ENCODE measurements at places on chromosomes 12 and 14.

DNA sequence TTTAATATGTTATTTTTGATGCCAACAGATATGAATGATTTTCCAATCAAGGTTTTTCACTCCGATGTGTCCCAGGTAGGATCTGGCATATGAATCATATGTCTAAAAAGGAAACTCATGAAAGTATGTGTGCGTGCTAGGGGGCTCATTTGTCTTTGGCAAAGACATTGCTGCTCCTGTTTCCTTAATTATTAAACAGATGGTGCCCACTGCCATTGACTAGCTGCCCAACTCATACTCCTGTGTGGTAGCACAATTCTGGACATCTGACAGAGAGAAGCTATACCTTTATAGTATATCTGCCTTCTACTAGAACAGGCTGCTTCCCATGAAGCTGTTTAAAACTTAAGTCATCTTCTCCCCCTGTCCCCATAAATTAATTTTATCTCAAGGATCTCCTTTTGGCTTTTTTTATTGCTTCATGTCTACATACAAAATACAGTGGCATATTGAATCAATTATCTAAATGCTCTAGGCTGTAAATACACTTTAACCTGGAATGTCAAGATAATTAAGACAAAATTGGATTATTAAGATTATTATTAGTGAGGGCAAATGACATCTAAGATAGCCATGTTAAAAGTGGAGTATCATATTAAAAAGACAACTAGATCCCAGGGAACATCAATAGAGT is 1.4 kb upstream of the PDE3A start:
- DNase-seq: no peak

- no peak for DNase-seq
These were observed 34.2 kb upstream of the MAP1LC3B2 start for GRCh38 chr12:116524964-116525379.

GRCh38 chr12:4221258-4221620 is 52.3 kb upstream of the CCND2 start:
- DNase-seq: no peak

GRCh38 chr14:56129092-56129491 is 10.9 kb downstream of the PELI2 start:
- DNase-seq: no peak

DNA sequence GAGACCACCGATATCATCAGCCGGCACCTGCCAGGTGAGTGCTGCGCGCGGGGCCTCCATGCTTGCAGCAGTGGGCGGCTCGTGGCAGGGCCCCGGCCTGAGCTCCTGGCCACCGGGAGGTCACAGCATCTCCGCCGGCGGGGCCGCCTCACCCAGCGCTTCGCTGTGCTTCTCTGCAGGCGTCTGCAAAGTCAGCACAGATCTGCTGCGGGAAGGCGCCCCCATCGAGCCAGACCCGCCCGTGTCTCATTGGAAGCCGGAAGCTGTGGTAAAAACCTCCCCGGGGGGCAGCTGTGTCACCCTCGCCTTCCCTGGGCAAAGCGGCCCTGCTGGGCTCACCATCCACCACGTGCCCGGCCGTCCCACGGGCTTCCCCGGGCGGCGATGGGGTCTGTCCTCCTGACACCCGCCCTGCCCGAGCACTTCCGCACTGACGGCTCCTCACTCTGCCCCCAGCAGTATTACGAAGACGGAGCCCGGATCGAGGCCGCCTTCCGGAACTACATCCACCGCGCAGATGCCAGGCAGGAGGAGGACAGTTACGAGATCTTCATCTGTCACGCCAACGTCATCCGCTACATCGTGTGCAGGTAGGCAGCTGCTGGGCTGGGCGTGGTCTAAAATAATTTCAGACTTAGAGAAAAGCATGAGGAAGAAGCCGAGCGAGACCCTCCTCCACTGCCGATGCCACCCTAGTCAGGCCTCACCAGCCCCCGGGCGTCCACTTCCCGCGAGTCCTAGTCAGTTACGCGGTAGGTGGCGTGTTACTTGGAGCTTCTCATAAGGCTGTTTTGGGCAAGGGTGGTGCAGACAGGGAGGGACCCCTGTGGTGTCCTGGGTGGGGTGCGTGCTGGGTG is 7.1 kb downstream of the PGAM5 start:
- no peak for DNase-seq

- no peak for DNase-seq
These were observed 144.5 kb downstream of the EPS8 start for GRCh38 chr12:15644700-15645099.

DNA sequence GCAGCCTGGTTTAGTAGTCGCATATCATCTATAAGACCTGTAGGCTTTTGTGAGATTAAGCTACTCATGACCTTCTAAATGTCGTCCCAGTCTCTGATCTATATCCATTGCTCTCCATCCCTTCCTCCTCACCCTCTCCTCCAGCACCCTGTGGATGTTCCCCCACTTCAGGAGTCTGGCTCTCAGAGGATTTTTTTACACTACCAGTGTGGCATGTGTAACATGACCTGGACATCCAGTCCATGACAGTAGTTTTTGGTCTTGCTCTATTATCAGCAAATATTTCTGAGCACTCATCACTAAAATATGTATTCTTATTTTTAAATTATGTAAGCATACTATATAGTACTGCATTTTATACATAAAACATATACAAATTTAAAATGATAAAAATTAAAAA is 142.1 kb downstream of the DYRK2 start:
- no peak for DNase-seq

- DNase-seq: no peak
These were observed 88.3 kb downstream of the RPS29 start for GRCh38 chr14:49497725-49498348.

DNA sequence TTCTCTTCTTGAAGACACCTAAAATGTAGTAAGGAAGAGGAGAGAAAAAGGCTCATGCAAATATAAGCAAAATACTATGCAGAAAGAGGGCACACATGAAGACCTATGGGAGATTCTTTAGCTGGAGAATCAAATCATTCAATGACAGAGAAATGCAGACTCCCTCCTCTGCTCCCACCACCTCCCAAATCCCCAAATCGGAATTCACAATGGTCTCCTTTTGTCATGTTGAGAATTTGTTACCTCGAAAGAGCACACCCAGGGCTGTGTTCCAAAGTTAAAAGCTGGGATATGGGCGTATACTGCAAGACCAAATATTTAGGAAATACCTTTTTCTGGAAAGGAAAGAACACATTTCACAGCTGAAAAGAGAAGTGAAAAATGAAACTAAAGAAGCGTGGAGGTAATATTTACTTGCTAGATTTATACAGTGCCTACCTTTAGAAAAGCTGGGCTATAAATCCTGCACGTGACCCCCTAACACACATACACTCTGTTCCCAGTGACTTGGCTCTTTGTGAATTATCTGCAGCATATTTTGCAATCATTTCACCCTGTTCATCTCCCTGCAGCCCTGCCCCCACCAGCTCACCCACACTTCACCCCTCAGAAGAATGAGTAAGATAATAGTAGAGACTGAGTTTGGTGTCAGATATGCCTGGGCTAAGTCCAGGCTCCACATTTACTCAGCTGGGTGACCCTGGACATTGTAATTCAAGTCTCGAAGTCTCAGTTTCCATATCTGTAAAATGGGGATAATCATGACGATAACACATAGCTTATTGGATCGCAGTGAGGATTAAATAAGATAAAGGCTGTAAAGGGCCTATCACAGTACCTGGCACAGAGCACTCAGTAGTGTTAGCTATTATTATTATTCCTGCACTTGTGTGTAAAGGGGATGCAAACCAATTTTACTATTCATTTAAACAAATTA is 2.9 kb upstream of the CACNA1C start:
- no peak for DNase-seq

DNA sequence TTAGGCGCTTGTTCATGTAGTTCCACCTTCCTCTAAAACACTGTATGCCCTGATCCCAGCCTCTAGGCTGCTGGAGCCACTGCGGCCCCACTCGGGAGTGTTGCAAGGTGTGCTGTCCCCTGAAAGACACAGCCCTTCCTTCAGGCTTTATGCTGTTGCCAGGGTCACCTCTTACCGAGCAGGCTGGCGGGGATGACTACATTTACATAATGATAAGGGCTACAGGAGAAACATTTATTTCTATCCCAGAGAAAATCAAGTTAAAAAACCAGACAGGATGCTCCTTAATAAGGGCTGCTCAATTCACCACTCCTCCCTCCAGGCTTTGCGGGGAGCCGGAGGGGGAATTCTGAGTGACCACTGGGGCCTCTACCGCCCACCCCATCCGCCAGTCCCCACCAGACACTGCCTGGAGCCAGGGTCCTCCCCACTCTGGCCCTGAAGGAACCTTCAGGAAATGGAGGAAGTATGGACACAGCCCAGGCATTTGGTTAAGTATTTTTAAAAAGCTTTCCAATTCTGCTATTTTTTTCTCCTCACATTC is 200.6 kb downstream of the TTC7B start:
- no peak for DNase-seq

- no peak for DNase-seq
These were observed 46.5 kb downstream of the PIWIL1 start for GRCh38 chr12:130384234-130384633.

GRCh38 chr14:73146111-73146510 is 9.8 kb downstream of the PSEN1 start:
- DNase-seq: no peak

GRCh38 chr12:10501030-10501429 is 4.7 kb upstream of the EIF2S3B start:
- no peak for DNase-seq

DNA sequence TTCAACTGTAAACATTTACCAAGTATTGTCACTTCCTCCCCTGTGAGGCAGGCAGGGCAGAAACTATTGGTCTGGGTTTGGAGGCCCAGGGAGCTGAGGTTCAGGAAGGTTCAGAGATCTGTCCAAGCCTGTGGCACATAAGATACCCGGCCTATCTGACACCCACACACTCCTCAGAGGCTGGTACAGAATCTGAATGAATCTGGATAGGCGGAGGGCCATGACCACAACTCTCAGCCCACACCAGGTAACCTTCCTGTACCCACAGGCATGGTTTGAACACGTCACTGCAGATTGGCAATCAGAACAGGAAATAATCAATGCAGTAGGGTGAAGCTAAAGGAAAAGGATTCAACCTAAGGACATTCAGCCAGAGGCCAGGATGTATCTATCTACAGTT is 92.8 kb upstream of the TMCC3 start:
- no peak for DNase-seq

GRCh38 chr12:41485203-41485602 is 297.1 kb downstream of the PDZRN4 start:
- no peak for DNase-seq

GRCh38 chr14:44149597-44149996 is 357.5 kb downstream of the FSCB start:
- DNase-seq: no peak

DNA sequence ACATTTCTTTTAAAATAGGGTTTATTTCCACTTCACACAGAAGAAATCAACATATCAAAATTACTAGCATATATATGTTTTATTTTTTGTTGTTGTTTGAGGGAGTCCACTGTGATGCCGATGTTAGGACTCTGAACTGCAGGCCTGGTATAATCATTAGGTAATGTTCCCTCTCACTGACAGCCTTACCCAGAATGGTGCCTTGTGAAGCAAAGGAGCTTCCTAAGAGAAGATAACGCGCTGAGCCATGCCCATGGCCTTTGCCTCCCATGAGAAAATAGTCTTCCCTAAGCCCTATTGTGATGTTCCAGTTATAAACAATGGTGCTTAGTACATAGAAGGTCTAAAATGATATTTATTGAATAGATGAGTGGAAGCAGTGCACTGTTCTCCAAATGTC is 12.0 kb downstream of the GNG2 start:
- no peak for DNase-seq

DNA sequence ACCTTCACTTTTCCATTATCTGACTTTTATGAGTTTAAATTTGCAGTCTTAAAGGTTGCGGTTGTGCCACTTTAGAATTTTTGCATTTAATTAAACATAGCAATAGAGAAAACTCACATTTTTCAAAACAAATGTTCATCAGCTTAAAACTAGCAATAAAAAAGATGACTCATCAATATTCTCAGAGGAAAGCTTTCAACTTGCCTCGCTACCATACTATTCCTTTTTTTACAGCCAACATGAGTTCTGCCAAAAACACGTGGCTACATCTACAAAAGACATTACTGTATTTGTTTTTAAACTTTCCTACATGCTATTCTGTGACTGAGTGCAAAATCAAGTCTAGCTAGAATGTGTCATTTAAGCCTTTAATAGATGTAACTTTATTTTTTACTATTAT is 497.1 kb downstream of the RPS29 start:
- no peak for DNase-seq

- DNase-seq: no peak
These were observed 12.7 kb downstream of the CCDC197 start for GRCh38 chr14:94009767-94010166.

DNA sequence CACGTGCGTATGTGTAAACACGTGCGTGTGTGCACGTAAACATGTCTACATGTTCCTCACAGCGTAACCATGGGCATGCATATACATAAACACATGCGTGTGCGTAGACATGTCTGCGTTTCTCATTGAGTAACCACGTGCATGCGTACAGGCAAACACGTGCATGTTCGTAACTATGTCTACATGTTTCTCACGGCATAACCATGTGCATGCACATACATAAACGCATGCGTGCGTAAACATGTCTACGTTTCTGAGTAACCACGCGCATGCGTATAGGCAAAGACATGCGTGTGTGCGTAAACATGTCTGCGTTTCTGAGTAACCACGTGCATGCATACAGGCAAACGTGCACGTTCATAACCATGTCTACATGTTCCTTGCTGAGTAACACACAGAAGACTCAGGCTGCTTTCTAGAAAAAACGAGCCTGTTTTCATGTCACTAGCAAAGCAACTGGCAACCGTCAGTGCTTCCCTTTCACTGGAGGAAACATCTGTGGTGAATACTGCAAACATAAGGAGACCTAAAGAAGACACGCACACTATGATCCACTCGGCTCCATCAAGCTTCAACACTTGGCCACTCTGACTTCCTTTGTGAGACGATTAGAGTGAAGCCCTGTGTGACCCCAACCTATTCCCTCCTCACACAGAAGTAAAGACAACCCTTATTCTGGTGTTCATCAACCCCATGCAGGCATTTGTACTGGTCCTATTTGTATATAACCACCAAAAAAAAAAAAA is 28.8 kb downstream of the POLE start:
- DNase-seq: no peak

GRCh38 chr12:22518060-22518719 is 26.2 kb downstream of the C2CD5 start:
- no peak for DNase-seq

All from activated CD8-positive, alpha-beta memory T cell treated with anti-CD3 and anti-CD28 coated beads for 1 hour (primary cell).